Neuronal stem cell (in vitro differentiated cells): ENCODE measurements at places on chromosomes 1 and 21.

DNA sequence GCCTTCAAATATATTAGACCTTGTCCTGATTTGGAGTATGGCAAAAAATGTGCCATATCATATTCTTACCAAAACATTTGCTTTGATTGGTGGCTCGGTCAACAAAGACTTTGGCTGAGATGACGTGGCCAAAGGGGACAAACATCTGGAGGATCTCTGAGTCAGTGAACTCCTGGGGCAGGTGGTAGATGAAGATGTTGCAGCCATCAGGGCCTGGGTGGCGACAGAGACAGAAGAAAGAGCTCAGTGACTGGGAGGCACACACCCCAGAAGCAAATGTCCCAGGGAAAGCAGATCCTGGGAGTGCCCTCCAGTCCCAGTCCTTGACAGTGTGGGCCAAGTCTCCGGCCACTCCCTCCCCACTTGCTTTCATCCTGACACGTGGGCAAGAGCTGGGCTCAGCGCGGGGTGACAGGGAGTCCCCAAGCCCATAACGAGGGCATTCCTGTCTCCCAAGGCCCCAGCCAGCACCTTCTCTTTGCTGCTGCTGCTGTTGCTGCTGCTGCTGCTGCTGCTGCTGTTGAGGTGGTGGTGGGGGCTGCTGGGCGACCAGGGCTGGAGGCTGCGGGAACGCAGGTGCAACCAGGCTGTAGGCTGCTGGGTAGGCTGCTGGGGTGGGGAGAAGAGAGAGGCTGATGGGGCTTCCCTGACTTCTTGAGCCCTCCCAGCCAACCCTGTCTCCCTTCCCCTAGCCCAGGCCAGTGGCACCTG, 10.7 kb downstream of the CELF3 start:
- no peak for DNase-seq

- peak; percentile 92 for DNase-seq
These were observed at the start of gene CXADR for GRCh38 chr21:17512253-17513213. TSS of gene CXADR (plus strand) at chr21:17513043. CDS start at chr21:17513130, 87 bp downstream.

- DNase-seq, result no peak
These were observed 7.6 kb downstream of the EDN2 start for GRCh38 chr1:41476807-41477361.

DNA sequence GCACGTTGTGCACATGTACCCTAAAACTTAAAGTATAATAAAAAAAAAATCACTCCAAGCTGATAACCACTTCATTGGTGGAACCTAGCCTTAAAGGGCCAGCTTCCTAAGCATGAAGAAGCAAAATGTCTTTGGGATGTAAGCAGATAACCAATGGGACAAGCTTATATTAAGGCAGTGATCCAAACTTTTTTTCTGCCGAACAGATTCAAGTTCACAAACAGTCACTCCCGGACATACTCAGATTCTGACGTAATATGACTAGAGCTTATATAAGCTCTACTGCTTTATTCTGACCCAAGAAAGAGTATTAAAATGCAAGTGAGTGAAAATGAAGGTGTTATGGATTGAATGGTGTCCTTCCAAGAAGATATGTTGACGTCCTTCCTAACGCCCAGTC, 44.9 kb upstream of the HIVEP3 start:
- no peak for DNase-seq

GRCh38 chr21:33388188-33388587, 15.0 kb upstream of the IFNGR2 start:
- no peak for DNase-seq

DNA sequence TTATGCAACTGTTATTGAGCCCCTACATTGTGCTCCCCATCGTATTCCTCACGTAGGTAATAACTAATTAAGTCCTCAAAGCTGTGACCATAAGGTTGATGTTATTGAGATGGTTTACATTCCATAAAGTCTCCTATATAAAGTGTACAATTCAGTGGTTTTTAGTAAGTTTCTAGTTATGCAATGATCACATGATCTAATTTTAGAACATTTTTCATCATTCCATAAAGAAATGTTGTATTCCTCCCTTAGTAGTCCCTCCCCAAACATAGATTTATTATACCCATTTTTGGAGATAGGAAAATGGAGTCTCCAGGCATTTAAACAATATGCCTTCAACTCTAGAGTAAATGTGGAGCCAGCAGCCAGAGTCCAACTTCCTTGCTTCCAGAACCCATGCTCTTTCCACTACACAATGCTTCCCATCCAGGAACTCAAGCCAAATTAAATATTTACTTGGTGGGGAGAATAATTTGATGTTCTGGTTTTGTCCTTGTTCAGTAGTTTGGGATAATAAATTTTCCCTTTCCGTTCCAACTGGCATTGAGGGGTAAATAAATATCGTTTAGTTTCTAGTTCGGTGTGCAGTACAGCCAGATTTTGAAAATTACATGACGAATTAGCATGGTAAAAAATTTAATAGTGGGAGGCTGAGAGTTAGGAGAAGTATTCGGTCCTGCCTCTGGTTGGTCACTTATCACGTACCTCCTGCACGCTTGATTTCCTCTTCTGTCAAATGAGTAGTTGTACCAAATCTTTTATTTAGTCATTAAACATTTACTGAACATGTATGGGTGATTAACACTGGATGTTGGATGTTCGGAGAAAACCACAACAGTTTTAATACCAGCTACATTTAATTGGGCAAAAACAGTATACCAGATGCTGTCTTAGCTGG, 66.3 kb downstream of the CACHD1 start:
- no peak for DNase-seq

DNA sequence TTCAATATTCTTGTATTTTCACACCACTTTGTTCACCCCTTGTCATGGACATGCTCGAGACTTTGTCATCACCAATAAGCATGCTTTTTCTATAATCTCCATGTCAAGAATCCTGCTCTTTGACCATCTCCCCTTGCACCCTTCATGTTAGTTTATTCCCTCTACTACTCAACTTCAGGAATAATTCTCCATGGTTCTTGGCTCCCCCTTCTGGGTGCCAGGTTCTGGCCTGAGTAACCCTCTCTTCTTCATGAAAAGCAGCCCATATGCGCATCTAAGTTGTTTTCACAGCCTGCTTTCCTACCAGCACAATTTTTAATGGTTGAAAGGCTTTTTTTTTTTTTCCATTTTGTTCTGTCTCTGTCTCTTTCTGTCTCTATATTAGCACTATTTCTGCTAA, 160.7 kb downstream of the LEPR start:
- no peak for DNase-seq

- no peak for DNase-seq
These were observed 67.6 kb upstream of the SDC3 start for GRCh38 chr1:30976143-30976542.

DNA sequence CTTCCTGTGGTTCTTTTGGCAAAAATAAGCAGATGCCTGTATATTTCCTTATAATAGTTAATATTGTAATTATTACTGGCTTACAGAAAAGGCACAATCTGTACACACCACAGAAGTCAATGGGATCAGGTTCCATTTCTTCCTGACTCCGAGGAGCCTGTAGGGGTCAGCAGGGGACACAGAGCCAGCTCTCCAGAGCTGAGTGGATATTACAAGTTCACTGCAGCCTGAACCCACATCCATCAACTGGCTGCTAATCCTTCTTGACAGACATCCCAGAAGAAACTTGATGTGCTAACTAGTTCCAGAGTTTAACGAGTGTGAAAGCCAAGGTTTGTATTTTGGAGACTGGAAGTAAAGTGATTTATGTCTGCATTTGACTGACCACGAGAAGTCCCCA, 203.8 kb downstream of the LMX1A start:
- no peak for DNase-seq

- DNase-seq, result no peak
These were observed 6.7 kb downstream of the ADIPOR1 start for GRCh38 chr1:202951437-202951836.

GRCh38 chr1:246126580-246126979, 380.5 kb downstream of the SMYD3 start:
- no peak for DNase-seq

- no peak for DNase-seq
These were observed 29.9 kb downstream of the SPAG17 start for GRCh38 chr1:118155106-118155505.

DNA sequence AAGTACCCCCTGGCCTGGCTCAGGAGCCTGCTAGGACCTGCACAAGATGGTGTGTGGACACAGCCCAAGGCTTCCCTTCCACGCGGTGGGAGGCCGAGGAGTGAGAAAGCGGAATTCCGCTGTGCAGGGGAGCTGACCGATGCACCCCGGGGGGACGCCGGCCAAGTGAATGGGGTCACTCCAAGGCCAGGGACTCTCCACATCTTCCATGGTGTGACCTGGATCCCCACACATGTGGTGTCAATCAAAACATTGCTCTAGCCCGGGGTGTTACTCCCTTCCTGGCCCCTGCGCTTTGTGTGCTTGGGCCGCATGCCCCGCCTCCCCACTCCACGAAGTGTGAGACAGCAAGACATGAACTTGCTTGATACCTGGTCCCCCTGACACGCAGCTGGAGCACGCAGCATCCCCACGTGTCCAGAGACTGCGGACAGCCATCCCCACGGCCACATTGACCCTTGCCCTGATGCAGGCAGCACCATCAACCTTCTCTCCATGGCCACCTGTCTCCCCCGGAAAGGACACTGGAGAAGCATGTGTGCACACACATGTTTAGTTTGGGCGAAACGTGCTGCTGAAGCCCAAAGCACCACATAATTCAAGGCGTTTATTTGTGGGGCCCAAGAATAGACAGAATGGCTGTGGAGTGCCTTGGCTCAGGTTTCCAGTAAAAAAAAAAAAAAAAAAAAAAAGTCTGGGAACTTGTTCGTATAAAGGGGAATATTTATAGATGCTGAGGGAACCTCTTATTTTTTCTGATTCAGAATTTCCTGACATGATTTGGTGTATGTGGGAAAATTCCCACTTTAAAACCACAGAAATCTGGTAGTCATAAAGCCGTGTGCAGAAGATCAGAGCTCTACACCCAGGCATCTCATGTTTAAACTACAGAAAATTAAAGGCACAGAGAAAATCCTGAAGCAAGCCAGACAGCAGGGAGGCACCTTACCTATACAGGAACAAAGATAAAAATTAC, 171.7 kb downstream of the HUNK start:
- DNase-seq, result no peak

- no peak for DNase-seq
These were observed 27.7 kb downstream of the GALNT2 start for GRCh38 chr1:230094746-230095145.

DNA sequence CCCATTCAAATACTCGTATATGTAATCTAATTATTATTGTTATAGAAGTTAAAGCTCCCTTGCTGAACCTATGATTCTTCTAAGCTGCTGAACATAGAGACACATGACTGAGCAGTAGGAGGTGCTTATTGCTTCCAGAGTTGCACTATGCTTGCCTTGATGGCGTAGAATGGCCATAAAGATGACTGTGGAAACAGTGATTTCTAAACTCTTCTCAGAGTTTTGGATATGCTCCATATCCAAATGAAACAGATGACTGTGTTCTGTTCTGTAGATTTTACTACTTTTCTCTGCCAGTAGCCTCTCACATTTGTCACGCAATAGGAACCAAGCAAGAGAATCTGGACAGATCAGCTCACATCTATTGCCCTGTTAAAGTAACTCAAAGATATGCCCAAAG, 88.1 kb upstream of the CACYBP start:
- DNase-seq, result no peak

GRCh38 chr1:35062518-35063196, 16.5 kb upstream of the ZMYM1 start:
- no peak for DNase-seq

GRCh38 chr1:103900005-103900404, 150.3 kb downstream of the AMY1C start:
- no peak for DNase-seq

- DNase-seq, result no peak
These were observed 4.0 kb upstream of the NKAIN1 start for GRCh38 chr1:31243501-31244286.

- DNase-seq, result no peak
These were observed 24.9 kb downstream of the PRKCZ start for GRCh38 chr1:2074944-2075740.
